Fibroblast of skin of right quadriceps (primary cell): ENCODE measurements at places on chromosomes 5 and 9.

DNA sequence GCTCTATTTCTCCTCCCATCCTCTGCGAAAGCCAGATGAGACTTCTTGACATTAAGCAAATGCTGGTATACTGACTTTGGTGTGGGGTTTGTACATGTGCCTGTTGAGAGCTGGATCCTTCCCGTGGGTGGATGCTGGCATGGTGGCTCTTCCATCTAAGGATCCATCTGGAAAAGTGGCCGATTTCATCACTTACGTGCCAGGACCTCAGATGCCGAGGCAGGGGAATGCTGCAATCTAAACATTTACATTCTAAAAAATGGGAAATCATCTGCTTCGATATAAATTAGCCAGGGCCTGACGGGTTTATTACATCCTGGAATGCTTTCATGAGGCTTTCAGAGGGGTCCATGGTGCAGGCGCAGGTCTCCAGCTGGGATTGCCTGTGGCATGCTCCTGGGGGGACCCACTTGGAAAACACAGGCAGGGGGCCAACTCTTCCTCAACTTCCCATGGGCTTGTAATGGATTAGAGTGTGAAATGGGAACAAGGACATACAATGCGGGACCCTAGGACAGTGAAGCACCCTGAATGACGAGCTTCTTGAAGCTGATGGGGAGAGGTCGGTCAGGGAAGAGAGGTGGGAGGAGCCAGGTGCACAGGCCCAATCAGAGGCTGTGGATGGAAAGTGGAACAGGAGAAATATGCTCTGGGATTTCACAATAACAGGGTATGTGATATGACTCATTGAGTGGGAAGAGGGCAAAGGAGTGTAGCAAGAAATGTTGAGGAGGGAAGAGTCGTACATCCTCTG is 105.5 kb upstream of the PITX1 start:
- DNase-seq: peak; percentile 97

DNA sequence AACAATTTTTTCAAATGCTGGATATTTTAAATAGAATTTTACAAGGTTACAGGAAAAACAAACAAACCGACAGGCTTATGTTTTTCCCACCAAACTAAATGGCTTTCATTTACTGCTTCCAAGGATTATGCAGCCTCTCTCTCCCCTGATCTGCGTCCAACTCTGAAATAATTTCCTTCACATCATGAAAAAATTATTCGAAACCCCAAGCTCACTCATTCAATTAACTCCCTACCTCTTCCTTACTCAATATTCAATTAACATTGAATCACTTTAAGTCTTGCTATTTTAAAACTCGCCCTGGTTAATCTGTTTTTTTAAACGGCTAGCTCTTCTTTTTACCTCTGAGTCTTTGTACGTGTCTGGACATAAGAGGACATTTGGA is 336.2 kb downstream of the AGTPBP1 start:
- no peak for DNase-seq

DNA sequence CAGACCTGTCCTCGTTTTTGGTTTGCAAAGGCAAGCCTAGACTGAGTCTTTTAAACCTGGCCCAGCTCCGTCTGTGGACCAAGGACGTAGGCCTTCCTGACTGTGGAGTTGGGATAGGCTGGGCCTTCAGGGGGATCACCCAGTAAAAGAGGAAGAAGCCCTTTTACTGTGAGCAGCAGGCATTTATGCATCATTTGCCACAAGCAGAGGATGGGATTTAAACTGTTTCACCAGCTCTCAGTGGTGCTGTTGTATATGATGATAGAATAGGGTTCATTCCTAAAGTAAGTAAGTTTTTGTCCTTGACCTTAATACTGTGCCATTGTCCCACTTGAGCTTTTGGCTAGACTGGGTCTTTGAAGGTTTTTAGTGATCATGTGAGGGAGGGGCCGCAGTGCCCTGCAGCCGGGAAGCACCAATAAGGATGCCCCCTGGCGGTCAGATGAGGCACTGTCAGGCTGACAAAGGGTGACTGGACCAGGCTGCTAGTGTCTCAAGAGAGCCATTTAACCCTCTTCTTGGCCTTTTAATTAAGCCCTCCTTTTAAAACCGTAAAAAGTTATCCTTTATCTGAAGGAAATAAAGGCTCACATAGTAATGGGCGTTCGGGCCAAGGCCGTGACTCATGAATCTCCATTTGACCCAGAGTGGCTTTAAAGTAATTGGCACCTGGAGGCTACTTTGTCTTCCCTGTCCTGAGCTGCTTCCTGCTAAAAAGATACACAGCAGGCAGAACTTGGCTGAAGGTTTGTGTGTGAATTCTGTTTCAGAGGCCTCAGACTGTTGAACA is 74.0 kb downstream of the UBAP1 start:
- DNase-seq: peak; percentile 34

DNA sequence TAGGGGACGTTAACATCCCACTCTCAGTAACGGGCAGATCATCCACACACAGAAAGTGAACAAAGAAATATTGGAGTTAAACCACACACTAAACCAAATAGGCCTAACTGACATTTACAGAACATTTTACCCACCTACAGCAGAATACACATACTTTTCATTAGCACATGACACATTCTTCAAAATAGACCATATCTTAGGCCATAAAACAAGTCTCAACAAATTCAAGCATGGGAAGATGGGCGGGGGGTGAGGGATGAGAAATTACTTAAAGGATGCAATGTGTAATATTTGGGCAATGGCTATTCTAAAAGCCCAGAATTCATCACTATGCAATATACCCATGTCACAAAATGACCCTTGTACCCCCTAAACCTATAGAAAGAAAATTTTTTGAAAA is 226.2 kb downstream of the ATPSCKMT start:
- no peak for DNase-seq

DNA sequence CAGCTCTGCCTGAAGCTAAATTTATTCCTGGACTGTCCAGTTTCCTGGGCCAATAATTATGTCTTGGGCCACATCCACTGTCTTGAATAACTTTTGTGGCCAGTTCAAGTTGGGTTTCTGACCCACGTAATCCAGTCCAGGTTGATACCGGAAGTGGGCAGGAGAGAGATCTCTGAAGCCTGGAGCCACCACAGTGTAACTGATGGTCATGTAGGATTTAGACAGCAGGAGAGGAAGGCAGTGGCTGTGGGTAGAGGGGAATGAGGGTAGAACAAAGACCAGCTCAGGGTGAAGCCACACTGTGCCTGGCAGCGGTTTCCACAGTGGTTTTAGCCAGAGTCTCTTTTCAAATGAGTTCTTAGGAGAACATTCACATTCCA is 30.2 kb downstream of the SH3PXD2B start:
- no peak for DNase-seq

DNA sequence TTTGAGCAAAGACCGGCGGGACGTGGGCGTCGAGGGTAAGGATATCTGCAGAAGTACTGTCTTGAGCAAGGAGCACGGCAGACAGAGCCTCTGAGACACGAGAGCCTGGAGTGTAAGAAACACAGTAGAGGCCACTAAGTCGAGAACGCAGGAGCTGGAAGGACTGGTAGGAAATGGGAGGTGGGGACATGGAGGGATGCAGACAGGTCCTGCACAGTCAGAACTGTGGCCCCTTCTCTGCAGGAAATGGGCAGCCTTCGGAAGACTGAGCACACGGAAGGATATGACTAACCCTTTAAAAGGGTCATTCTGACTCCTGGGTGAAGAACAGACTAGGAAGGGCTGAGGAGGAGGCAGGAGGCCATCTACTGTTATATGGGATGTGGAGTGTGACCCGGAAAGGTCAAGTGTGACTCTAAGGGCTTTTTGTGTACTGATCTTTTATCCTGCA is 1.4 kb upstream of the CAMSAP1 start:
- DNase-seq: no peak

GRCh38 chr9:10242255-10242654 is 370.5 kb downstream of the PTPRD start:
- DNase-seq: no peak

GRCh38 chr5:71586052-71586940 is 844 bp upstream of the MCCC2 start:
- peak; percentile 32 for DNase-seq

GRCh38 chr5:54628050-54628449 is 110.5 kb downstream of the SNX18 start:
- DNase-seq: no peak

GRCh38 chr5:59684388-59685190 is 208.9 kb downstream of the PDE4D start:
- no peak for DNase-seq

DNA sequence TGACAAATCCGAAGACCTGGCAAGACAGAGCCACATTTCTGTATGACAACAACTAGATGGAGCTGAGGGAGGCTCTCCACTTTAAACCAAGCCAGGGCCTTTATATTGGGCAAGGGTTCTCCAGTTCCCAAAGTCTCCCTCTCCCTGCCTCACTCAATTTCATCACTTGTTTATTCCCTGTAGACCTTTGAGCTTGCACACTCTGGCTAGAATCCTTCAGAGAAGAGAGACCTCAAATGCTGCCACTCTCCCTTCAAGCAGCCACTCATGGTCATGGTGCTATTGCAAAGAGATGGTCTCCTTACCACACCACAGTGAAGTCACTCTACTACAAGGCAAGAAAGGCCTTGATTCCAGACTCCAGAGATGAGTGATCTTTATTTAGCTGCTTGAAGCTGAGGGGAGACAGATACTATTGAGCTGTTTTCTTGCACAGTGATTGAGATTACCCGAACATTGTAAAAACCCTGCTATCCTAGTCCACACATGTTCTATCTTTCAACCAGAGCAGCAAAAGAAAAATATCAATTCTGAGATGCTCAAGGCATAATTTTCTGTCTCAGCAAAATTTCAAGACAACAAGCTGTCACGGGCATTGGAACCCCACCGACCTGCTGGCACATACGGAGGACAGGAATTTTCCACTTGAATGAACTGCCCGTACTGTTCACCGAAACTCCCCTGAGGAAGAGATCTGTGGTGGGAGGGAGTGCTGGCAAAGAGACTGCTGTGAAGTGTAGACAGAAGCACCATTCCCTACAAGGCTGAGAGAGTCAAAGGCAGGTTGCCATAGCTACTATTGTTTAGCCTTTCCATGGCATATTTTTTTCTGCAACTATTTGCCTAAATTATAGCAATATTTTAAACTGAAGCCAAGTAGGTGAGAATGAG is 81.1 kb downstream of the CDO1 start:
- DNase-seq: no peak

DNA sequence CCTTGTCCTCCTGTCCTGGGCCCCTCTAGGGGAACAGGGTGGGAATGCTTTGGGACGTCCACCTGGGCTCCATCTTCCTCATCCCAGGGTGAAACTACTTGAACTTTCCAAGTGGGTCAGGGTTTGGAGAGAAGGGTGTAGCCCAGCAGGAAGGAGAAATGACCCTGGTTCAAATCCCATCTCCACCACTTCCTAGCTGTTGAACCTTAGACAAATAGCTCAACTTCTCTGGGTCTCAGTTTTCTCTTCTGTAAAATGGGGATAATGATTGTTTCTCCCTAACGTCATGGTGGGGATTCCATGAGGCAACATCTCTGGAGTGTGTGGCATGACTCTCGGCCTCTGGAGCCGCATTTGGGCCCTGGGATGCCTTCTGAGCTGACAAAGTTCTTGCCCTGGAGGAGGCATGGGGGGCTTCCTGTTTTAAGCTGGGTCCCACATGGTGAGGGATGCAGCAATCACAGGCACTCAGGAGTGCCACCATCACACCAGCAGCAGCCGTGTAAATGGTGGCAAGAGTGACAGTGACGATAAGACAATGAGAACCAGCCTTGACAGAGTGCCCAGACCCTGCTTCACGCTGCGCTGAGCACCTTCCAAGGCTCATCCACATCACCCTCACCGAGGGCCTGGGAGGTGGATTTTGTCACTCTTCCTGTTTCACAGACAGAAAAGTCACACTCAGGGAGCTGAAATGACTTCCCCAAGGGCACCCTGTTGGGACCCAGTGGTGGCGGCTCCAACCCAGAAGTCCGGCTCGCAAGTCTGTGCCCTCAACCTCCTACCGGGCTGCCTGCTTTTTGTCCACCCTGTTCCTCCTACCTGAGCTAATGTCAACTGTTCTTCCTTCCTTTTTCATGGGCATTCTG is 69.5 kb upstream of the IER5L start:
- DNase-seq: no peak

GRCh38 chr9:125272697-125273096 is 11.1 kb downstream of the GAPVD1 start:
- no peak for DNase-seq

- no peak for DNase-seq
Observed at GRCh38 chr9:12628546-12628945, 64.6 kb upstream of the TYRP1 start.

GRCh38 chr9:100472268-100472667 is 681 bp upstream of the TMEFF1 start:
- DNase-seq: no peak

DNA sequence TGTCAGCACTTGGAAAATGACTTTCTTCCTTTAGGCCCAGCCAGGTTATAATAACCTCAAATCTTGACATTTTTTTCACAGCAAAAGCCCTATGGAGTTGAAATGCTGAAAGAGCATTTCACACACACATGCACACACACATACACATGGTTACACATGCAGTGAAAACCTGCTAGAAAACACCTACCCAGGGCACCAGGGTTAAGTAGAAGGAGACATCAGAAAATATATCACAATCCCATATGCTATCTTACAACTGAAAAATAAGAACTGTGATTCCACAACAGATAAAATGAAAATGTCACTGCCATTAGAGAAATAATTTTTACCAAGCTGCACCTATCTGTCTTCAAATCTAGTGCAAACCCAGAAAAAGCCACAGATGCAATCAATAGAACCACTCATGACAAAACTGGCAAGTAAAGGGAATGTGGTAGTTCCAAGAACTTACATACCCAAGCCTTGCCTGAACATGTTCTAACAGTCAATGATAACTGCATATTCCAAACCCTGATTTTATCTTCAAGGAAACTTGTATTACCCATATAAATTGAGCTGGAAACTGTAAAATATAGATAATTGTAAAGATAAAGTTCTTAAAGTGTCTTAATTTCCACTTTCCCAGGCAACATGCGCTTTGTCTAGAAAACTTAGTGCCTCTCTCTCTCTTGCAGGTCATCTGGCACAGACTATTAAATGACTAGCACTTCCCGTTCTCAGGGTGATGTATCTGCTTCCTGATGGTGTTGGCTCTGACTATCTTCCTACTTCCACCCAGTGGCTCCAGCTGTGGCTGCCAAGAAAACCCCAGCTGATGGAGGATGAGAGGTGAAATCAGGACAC is 250.2 kb upstream of the PTGER4 start:
- no peak for DNase-seq

- no peak for DNase-seq
Observed at GRCh38 chr5:176132471-176133288, 105.5 kb upstream of the SIMC1 start.

GRCh38 chr5:129199308-129199707 is 104.8 kb downstream of the ISOC1 start:
- DNase-seq: no peak

- no peak for DNase-seq
Observed at GRCh38 chr5:112849912-112850311, 11.2 kb upstream of the SRP19 start.

DNA sequence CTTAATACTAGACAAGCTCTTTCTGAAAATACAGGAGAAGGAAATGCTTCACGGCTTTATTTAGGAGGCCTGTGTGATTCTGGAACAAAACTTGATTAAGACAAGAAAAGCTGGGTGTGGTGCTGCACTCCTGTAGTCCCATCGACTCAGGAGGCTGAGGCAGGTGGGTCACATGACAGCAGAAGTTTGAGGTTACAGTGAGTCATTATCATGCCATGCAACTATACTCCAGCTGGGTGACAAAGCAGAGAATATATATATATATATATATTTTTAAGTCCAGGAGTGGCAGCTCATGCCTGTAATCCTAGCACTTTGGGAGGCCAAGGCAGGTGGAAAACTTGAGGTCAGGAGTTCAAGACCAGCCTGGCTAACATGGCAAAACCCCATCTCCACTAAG is 33.1 kb upstream of the SPIN1 start:
- no peak for DNase-seq

GRCh38 chr9:122356627-122357026 is 14.2 kb upstream of the PTGS1 start:
- DNase-seq: no peak

GRCh38 chr5:171852255-171852681 is 66.7 kb downstream of the SMIM23 start:
- no peak for DNase-seq
